Tongue (tissue), 3 donors: ENCODE measurements at places on chromosomes 5 and 9.
A peak's percentile ranks its signal among the peaks of the same experiment; 100 is the strongest.

- peak; percentile 73 for DNase-seq
Measured at GRCh38 chr9:130128733-130129431, 43.3 kb upstream of the NCS1 start.

DNA sequence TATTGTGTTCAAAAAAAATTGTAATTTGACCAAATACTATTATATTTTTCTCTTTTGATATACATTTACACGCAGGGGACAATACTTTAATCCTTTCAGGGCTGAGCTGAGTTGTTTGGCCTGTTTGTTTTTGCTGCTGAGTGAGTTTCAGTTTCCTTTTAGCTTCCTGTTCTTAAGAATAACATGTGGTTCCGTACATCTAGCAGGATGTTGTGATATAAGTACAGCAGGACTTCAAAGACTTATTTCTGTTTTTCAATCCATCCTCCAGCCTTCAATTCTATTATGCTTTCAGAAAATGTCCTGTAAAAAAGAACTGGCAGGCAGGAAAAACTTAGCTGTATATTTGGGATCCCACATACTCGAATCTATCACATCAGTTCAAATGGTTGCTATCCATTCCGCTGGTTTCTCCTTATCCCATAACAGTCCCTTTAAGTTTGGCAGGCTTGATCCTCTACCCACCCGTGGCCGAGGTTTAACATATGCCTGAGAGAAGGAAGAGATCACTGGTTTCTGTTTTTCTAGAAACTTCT lies 1037.3 kb upstream of the ACO1 start:
- DNase-seq, result peak; percentile 21

DNA sequence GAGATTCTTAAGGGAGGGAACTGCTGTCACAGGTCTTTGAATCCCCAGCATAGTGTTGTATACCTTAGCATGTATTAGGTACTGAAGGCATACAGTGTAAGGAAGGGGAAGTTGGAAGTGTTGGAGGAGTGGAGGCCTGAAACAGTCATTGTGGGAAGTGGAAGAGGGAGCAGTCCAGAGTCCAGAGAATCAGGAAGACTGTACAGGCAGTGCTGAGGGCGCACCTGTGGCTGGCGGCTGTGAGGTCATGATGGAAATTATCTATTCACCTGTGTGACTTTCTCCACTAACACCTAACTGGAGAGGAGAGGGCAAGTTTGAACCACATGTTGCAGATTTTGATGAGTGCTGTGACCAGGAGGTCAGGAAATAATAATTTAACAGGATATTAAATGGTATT lies 119.7 kb upstream of the NIPBL start:
- DNase-seq, result no peak

GRCh38 chr5:181168595-181169118 lies 21.3 kb downstream of the OR2V2 start:
- DNase-seq, result no peak

DNA sequence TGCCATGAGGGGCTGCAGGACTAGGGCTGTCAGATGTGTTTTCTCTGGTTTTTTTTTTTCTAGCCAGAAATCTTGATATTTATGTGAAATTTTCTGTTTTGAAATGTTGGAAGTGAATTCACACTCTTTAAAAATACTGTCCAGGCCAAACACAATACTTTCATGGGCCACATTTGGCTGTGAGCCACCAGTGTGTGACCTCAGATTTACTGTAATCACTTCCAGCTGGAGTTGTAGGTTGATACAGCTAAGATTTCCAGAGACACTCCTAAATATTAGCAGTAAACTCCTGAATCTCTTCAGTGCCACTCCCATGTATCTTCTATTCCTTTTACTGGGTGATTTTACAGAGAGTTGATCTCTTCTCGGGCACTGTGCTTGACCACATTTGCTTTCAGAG lies 92.2 kb upstream of the CKMT2 start:
- DNase-seq, result peak; percentile 80

DNA sequence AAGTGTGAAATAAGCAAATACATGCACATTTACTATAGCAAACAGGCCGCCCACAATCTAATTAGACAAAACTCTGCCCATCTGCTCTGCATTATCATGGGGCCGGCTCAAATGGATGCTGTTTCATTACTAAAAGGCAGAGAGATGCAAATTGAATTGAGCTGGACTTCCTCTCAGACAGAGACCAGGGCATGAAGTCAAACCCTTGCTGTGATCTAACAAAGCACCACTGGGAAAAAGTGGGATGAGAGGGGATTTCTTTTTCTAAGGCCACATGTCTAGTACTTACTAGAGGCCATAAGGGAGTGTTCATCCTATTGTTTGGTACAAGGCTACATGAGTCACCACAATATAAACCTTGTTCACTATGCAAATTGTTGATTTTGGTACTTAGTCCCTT lies 614.7 kb downstream of the ISL1 start:
- DNase-seq, result peak; percentile 9

DNA sequence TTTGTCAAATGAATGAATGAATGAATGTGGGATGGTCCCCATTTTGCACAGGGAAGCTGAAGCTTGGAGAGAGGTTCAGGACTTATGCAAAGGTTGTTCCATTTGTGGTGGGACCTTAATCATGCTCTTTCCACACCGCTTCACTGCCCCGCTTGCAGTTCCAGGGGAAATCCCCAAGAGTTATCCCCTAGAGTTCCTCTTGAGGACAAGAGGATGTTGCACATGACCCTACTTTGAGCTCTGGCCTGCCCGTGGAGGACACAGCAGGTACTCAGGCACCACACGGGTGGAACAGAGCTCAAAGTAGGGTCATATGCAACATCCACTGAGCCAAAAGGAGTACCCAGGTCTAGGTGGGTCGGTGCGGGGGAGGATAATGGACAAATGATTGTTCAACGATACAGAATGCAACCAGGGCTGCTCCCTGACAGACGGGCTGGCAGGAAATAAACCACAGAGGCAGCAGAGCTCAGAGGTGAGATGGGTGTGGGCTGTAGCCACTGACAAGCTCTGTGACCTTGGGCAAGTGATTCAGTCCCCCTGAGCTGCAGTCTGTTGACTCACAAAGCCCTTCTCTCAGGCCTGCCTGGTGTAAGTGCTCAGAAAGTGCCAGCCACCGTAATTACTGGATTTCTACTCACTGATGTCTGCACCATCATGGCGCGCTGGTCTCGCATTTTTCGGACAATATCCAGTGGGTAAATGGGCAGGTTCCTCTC lies 60.3 kb upstream of the EPB41L4B start:
- no peak for DNase-seq

- DNase-seq, result no peak
Measured at GRCh38 chr9:99433095-99433494, 211.0 kb downstream of the SEC61B start.

DNA sequence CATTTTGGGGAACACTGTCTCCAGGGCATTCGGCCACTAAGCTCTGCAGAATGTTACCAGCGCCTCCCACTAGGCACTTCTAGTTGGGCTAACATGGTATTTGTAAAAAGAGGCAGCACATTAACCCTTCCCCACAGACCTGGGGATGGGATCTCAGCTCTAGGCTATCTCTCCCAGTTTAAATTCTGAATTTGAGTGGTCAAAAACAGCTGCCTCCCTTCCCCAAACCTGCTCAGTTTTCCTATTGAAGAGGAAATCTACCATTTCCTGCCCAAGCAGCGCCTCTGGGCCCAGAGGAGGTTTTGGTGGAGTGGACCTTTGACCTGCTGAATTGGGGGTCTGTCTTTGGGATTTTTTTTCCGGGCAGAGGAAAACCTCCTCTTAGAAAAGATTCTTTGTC lies 53.2 kb downstream of the ENC1 start:
- DNase-seq, result no peak

DNA sequence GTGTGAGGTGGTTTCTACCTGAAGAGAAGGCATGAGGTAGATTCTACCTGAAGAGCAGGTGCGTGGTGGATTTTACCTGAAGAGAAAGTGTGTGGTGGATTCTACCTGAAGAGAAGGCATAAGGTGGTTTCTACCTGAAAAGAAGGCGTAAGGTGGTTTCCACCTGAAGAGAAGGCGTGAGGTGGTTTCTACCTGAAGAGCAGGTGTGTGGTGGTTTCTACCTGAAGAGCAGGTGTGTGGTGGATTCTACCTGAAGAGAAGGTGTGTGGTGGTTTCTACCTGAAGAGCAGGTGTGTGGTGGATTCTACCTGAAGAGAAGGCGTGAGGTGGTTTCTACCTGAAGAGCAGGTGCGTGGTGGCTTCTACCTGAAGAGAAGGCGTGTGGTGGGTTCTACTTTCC lies 192.8 kb downstream of the MED10 start:
- no peak for DNase-seq

DNA sequence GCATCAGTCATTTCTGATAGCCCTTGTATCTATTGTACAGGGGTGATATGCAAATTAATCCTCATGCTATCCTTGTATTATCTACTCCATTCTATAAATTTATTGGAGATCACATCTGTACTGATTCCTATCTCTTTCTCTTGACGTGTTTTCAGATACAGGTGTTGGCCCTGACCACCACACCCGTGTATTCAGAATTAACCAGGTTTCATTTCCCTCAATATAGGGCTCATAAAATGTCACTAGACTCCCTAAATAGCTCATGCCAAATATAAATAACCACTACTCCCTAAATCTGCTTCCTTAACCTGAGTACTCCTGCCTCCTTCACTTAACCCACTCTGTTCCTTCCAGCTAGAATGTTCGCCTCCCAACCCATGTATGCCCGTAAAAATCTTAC lies 522.8 kb upstream of the KLF4 start:
- DNase-seq, result no peak

GRCh38 chr5:167269146-167269545 lies 1022.3 kb upstream of the WWC1 start:
- no peak for DNase-seq

DNA sequence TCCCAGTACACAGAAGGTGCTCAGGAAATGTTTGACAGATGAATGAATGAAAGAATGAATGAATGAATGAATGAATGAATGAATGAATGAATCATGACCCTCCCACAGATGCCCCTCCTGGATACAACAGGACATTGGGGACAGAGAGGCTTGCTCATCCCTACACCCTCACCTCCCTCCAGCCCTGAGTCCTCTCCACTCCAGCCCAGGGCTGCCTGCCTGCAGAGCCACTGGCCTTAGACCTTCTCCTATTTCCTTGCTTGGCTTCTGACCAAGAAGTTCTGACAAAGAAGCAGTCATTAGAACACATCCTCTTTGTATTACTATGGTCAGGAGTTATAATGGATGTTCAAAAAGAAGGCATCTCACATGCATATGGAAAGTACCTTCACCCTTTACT lies 240.7 kb upstream of the DAPK1 start:
- peak; percentile 85 for DNase-seq

GRCh38 chr5:172446336-172447051 lies 7.8 kb downstream of the SH3PXD2B start:
- DNase-seq, result no peak
